ENCODE measurements at places on chromosomes 12 and 14.

DNA sequence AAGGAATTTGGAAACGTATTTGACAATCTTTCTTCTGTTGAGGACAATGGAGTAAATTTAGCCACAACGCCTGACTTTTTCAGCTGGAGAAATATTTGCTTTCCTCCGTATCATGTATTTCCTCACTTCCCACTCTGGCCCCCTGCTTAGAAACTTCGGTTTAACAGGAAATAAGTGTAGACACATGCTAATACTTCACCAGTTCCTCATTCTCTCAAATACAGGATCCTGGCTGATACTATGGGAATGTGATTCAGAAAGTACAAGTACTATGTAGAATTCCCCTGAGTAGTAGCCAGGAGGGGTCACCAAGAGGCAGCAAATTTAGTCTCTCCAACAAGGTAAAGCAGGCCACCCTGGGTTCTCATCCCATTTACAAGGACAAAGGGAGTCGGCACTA, 58.0 kb downstream of the FAR2 start:
- DNase-seq, result no peak

GRCh38 chr14:91315844-91316267, 71.4 kb upstream of the GPR68 start:
- DNase-seq, result no peak

DNA sequence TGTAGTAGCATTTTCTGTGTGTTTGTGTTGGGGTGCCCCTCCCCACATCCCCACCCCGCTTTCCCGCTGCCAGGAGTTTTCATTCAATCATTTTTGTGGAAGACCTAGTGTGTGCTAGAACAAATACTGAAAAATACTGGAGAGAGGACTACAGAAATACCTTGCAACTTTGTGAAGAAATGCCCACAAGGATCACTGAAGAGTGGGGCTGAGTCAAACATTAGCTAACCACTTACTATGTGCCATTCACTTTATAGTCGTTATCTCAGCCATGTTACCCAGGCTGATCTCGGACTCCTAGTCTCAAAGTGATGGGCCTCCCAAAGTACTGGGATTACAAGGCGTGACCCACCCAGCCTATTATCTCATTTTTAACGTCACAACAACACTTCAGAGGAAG, 559 bp upstream of the LMBR1L start:
- DNase-seq, result no peak

- peak; percentile 23 for DNase-seq
Measured at GRCh38 chr12:111748151-111748672, 18.5 kb upstream of the ALDH2 start.

DNA sequence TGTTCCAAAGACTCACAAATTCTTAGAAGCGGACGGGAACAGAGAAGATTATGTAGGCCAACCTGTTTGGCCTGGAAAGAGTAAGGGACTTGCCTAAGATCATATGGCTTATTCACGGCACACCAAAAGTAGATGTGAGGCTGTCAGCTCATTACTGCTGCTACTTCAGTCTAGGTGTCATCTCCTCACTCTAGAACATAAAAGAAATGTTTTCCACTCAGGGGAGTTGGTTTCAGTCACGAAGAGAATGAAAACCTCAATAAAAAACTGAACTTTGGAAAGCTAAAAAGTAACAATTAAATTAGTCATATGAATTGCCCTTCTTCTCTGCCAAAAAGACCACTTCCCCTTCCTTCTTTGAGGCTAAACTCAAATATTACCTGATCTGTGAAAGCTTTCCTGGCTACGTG, 658 bp upstream of the CEP128 start:
- no peak for DNase-seq

DNA sequence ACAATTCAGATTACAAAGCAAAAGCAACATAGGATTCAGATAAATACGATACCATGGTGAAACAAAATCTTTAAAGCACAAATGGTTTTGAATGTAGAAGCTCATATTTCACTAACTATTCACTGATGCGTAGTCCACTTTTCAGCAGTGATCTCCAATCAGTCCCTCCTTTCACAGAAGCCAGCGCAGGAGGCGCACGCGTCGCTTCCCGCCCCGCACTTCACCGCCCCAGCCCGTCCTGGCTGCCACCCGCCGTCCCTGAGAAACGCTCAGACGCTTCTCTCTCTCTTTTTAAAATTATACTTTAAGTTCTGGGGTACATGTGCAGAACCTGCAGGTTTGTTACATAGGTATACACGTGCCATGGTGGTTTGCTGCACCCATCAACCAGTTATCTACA, 19.8 kb upstream of the CHFR start:
- DNase-seq, result no peak

DNA sequence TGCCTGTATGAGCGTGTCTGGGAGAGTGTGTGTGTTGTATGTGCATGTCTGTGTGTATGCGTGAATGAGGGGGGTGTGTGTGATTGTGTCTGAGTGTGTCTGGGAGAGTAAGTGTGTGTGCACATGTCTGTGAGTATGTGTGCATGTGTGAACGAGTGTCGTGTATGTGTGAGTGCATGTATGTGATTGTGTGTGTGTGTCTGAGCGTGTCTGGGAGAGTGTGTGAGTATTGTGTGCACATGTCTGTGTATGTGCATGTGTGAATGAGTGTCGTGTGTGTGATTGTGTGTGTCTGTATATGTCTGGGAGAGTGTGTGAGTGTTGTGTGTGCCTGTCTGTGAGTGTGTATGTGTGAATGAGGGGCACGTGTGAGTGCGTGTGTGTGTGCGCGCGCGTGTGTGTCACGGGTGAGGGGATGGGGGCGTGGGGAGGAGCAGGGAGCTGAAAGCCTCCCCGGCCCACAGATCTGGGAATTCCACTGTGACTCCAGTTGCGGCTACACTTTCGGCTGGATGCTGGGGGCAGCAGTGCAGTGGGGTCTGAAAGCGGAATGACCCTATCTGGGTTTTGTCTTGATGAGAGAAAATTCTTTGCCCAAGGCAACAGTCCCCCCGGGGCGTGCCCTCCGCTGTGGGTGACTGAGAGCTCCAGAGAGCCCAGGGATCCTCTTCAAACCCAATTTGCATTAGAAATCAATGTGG, 138.1 kb upstream of the MED13L start:
- no peak for DNase-seq

DNA sequence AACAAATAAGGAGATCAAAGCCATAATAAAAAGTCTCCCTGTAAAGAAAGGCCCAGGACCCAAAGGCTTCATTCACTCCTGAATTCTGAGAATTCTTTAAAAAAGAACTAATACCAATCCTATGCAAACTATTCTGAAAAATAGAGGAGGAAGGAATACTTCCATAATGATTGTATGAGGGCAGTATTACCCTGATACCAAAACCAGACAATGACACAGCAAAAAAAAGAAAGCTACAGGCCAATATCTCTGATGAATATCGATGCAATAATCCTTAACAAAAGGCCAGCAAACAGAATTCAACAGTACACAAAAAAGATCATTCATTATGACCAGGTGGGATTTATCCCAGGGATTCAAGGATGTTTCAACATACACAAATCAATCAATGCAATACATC, 457.8 kb upstream of the FBXO33 start:
- DNase-seq, result no peak

DNA sequence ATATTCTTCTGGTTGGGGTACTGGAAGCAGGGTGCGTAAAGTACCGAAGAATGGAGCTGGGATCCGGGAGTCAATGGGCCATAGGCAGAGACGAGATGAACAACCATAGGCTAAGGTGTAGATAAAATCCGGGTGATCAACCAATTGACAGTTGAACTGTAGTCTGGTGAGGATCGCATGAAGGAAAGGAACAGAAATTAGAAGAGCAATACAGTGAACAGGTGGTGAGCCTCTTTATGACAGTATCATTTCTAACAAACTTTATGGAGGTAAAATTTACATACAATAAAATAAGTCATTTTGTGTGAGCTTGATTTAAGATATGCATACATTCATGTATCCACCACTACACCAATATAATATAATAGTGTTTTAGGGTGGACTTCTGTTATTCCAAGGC, 13.9 kb upstream of the HIF1A start:
- no peak for DNase-seq

DNA sequence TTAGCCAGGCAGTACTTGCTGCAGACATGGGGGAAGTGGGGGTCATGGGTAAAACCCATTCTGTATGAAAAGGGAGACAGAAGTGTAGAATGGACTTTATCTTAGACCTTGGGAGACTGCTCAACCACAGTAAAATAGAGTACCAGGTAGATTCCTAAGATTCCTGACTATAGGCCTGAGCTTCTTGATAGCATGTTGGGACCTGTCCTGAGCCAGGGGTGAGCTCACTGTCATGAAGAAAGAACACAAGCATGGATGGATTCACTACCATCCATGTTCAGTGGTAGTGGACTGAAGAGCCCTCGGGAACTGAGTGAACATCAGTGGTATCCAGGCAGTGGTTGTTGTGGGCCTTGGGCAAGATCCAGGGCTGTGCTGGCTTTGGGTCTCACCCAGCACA, 1003.8 kb downstream of the TMTC2 start:
- no peak for DNase-seq

- DNase-seq, result no peak
Measured at GRCh38 chr12:110370732-110371231, 32.7 kb downstream of the ANAPC7 start.

- DNase-seq, result no peak
Measured at GRCh38 chr14:64971491-64971942, 619 bp downstream of the RAB15 start.

DNA sequence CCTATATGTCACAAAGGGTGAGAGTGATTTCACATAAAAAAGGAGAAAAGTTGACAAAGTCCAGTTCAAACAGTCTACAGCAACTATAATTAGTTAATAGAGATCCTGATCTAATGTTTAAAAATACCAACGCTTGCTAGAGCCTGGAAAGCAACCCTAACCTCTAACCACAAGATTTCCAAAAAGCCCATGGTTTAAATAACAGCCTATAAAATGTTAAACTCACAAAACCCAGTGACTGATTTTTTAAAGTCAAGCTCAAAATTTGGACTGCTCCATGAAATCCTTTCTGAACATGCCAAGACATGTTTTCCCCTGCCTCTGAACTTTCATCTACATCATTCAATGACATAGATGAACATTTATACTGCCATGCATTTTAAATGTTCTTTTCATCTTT, 81.6 kb downstream of the PLEKHG7 start:
- DNase-seq, result no peak

- DNase-seq, result no peak
Measured at GRCh38 chr12:66500841-66501240, 178.0 kb downstream of the GRIP1 start.

GRCh38 chr12:93803424-93803807, 126.2 kb downstream of the CRADD start:
- no peak for DNase-seq

DNA sequence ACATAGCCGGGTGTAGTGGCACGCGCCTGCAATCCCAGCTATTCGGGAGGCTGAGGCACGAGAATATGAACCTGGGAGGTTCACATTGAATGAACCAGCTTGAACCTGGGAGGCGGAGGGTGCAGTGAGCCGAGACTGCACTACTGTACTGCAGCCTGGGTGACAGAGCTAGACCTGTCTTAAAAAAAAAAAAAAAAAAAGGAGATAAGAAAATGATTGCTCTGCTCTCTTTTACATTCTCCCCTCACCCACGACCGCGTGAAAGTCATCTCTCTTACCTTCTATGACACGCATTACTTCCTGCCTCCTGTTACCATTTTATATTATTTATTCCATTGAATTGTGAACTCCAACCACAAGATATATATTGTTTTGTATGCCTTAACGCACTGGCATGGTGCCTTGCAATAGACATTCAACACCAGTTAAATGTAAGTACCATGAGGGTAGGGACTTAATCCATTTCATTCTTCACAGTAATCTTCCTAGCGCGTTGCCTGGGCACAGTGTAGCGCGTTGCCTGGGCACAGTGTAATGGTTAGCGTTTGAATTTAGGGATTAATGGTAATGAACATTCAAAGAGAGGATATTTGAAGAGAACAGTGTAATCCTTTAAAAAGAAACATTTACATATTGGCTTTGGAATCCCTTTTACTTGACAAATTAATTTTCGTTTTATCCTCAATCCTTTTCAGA, 2.7 kb downstream of the RAP1B start:
- no peak for DNase-seq

DNA sequence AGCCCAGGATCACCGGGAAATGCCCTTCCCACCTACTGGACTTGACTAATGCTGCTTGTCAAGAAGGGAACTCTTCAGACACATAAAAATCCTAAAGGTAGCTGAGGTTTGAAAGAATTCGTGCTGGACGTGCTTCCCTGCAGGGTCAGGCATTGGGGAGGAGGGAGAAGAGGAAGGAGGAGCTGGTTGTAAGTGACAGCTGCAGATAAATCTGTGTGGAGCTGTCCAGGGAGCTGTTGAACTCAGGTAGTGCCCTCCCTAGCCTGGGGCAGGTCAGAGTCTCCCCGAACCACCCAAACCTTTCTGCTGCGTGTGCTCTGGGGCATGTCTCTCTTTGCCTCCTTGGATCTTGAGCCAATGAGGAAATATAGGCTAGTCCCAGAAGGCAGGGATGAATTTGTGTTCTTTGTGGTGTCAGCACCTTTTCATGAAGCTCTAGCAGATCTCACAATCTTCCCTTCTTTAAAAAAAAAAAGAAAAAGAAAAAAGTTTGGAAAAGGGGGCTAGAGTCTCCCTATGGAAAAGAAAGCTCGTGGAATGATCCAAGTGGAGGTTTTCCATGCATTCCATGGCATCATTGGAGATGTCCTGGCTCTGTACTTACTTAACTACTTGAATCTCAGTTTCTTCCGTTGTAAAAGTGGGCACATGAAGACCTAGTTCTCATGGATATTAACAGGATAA, 23.6 kb upstream of the FOS start:
- no peak for DNase-seq

GRCh38 chr14:83467811-83468210, 1934.2 kb upstream of the SEL1L start:
- no peak for DNase-seq

GRCh38 chr12:5210923-5211290, 167.2 kb downstream of the KCNA5 start:
- no peak for DNase-seq
